Kidney tubule cell (primary cell): ENCODE measurements at places on chromosomes 12 and 14.

DNA sequence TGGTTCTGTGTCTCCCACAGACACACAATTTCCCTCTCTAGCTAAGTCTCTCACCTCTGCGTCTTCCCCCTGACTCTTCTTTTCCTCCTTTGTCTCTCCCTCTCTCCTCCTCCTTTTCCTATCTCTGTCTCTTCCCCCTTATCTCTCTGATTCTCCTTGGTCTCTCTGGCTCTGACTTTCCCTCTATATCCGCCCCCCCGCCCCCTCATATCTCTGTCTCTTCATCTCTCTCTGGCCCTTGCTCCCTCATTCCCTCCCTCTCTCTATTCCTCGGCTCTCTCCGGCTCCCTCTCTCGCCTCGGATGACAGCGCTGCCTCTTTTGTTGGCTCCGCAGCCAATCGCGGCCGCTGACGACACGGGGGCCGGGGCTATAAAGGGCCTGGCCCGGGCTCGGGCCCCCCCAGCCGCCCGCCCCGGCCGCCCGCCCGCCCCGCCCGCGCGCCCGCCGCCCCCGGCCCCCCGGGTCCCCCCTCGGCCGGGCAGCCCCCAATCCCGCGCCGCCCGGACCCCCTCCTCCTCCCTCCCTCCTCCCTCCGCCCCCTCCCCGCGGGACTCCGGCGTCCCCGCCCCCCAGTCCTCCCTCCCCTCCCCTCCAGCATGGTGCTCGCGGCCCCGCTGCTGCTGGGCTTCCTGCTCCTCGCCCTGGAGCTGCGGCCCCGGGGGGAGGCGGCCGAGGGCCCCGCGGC, at the start of gene GDF11:
Gene GDF11 (plus strand): TSS at position 404 of the 687 bp plus-strand sequence. CDS start 195 bp downstream, at position 599.
- DNase-seq = peak; percentile 73

- no peak for DNase-seq
Measured at GRCh38 chr12:1806301-1807086, 13.9 kb upstream of the LRTM2 start.

GRCh38 chr12:7120166-7120565, 8.5 kb downstream of the RBP5 start:
- DNase-seq = no peak

GRCh38 chr12:105820429-105821125, 318.2 kb downstream of the NUAK1 start:
- peak; percentile 9 for DNase-seq

- no peak for DNase-seq
Measured at GRCh38 chr12:132114667-132115066, 29.5 kb downstream of the DDX51 start.

DNA sequence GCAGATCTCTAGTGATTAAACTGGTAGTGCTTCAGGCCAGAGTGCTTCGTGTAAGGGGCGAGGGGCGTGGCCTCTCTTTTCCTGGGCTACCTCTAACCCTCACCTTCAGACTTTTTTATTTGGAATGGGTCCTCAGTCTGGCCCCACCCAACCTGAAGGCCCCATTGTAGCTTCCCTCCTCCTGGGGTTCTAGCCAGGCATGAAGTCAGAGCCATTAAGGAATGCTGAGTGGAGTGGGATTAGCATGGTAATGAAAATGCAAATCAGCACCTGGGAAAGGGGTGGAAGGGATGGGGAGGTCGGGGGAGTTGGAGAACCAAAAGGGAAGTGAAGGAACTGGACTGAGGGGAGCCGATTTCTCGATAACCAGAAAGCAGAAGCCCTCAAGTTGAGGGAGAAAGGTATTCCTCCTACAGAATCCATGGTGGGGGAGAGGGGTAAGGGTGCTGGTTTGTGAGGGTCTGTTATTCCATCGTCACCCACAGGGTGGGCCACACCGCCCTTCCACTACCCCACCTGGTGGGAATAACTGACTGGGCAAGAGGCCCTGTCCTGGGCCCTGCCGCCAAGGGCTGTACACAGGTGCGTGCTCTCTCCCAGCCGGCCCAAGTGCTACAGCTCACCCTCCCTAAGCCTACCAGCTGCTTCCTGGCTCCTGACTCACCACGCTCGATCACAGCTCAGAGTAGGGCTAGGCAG, 14.1 kb downstream of the ZFHX2 start:
- peak; percentile 54 for DNase-seq

DNA sequence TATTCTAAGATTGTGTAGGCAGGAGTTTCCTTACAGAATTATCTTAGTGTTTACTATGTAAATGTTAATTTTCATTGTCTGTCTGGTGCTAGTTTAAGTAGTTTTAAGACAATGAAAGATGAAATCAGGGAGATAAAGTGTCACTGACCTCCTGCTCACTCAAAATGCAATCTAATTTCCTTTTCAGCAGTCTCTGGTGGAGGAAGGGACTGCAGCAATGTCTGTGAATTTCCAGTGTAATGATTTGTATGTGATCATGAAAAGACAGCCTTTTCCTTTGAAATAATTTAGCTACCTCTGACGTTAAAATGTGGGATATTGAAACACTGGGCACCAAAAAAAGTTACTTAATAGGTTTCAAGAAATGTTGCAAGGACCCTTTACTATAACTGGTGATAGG, 779.7 kb upstream of the FLRT2 start:
- peak; percentile 4 for DNase-seq

GRCh38 chr12:126295652-126296051, 1230.4 kb downstream of the AACS start:
- no peak for DNase-seq

GRCh38 chr14:90545966-90546751, 149.3 kb downstream of the CALM1 start:
- no peak for DNase-seq

DNA sequence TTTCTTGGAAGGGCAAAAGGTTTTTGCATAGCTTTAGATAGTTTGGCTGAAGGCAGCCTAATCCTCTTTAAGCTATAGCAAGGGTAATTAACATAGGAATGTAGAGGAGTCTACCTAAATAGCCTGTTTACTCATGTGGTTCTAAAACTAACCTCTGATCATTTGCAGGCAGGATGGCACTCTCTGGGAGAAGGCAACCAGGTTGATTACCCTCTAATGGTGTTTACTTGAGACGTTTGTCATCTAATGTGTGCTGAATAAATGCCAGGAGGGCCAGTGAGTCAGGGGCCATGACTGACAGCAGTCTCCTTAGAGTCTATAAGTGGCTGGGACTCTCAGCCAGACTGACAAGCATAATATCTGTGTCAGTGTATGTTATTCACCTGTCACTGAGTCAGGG, 286.4 kb downstream of the PCNX1 start:
- DNase-seq = peak; percentile 46
